ENCODE measurements at places on chromosomes 12 and 14.

DNA sequence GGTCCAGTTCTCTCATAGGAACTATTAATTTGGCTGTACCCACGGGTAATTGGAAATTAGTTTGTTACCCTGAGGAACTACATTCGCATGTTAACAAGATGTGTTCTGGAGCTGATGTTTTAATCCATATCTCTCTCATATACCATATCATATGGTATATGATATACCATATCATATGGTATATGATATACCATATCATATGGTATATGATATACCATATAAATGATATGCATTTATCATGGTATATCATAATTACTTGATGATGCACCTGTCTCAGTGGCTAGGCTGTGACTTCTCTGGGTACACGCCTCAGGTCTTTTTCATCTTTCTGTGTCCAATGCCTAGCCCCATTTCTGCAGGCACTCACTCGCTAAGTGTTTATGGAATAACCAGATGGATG is 13.0 kb downstream of the KCNK10 start:
- no peak for DNase-seq

GRCh38 chr14:77006132-77006531 is 22.4 kb downstream of the IRF2BPL start:
- DNase-seq = no peak

- peak; percentile 14 for DNase-seq
Observed at GRCh38 chr14:85528897-85529631, 880 bp upstream of the FLRT2 start.

DNA sequence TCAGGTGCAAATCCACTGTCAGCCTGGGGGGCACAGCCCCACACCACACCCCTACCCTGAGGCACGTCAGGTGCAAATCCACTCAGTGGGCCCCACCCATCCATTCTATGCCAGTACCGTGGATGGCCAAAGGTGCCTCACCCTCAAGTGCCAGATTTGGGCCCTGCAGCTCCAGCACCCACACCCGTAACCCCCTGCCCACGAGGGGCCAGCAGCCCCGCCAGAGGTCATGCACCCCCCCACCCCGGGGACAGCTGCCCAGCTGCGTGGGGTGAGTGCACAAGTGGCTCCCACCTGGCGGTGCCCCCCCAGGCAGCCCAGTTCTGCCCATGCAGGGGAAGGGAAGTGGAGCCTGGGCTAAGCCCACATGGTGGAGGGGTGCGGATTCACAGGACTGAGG is 51.2 kb downstream of the FBRSL1 start:
- no peak for DNase-seq

DNA sequence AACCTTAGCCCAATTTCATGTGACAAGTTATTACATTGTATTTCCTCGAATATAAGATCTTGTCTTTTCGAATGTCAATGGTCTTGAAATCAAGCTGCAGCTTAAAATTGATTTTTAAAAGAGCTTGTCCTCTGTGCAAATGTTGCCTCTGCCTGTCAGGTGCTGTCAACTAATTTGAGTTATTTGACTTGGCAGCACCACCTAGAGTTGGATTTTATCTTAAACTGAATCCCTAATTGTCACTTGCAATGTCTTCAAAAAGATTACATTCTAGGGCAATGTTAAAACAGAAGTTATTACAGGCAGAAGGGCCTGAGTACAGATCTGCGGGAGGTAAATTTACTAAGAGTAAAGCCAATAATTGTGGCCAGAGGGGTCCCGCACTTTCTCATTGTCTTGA is 26.2 kb upstream of the TUNAR start:
- no peak for DNase-seq

DNA sequence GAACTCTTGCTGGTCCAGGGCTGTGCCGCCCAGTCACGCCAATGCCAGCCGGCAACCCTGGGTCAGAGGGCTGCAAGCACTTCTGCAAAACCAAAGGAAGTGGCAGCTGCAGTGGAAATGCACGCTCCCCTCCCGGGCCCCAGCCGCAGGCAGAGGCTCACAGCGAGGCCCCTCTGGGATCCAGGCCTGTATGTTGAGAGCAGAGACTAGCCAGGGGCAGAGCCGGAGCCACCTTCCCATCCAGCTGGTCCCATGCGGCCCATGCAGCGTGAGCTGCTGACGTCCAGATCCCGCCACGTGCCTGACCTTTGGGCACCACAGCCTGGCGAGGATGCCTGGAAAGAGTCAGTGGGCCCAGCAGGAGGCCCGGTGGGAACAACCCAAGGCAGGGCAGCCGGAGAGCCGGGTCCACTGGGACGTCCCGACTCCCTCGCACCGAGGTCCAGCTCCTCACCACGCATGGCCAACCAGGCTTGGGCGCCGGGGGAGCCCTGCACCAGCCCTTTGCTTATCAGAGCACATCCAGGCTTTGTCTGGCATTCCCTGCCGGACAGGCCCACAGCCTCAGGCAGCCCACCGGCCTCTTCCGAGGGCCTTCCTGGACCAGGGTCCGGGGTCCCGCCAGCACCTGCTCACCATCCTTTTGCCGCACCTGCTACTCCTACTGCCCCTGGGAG is 4.3 kb downstream of the GPR132 start:
- no peak for DNase-seq

- no peak for DNase-seq
Observed at GRCh38 chr14:97432586-97432985, 635.4 kb downstream of the VRK1 start.

DNA sequence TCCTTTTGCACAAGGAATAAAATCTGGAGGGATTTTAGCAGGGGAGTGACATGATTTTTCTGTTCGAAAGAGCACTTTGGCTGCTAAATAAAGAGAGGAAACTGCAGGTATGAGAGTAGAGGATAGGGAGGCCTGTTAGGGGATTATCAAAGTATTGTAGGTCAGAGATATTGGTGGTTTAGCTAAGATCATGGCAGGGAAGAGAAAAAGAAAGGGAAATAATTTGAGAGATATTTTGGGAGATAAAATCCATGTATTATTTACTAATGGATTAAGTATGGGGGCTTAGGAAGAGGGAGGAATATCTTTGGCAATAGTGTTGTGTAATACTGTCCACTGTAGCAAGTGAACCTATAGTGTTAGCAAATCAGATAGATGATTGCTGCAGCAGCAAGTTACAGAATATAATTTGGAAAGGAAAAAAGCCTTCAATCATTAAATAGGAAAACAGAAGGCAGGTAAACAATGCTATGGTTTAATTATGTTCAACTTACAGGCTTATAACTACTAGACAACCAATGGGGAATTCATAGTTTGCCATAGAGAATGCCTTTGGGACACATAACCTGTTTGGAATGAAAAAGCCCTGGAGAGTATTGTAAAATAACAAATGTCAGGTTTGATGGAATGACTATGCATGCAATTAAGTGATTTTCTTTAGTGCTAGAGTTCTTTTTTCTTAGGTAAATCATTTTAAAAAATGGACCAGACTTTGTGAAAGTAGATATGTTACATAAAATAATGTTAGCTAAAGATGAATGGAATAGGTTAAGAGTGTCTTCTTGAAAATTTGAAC is 50.5 kb downstream of the ADIPOR2 start:
- DNase-seq = no peak

DNA sequence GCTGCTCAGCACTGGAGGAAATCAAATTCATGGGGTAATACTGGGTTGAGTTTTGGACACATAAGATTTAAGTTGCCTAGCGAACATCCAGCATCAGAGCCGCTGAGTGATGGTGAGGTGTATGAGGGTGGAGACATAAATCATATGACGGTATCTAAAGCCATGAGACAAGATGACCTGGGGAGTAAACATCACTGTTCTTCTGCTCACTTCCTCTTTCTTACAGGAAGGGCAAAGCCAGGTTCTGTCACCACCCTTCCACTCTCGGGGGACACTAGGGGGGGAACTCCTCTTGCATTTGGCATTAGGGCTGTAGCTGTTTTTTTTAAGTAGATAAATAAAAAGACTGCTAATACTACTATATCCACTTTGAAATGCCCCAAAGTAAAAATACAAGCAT is 24.0 kb downstream of the PRDM4 start:
- no peak for DNase-seq

DNA sequence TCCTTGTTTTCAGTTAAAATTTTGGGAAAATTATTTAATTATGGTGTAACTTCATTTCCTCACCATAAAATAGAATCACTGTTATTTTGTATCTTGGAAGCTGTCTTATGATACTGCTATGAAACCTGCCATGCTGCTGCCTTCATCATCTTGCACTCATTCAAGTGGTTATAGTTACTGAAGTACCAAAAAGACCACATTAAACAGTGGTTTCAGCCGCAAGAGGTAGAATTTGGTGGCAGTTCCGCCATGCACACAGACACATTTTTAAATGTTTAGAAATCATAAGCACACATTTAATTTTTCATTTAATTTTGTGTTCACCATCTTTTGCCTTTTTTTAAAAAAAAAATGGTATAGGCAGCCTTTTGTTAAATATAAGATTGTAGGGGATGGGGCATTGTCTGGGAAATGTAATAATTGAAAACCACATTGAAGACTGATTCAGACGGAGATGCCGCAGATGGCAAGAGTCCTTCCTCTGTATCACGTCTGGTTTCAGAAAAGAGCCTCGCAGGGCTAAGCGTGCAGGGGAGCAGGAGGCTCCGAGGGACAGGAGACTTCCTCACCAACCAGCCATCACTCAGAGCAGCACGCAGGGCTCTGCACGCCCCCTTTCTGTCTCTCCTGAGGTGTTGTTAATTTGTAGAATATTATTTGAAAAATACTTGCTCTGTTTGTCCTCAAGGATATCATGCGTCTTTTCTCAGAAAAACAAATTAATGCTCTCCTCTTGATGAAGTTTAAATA is 115.2 kb upstream of the PELI2 start:
- DNase-seq = no peak

DNA sequence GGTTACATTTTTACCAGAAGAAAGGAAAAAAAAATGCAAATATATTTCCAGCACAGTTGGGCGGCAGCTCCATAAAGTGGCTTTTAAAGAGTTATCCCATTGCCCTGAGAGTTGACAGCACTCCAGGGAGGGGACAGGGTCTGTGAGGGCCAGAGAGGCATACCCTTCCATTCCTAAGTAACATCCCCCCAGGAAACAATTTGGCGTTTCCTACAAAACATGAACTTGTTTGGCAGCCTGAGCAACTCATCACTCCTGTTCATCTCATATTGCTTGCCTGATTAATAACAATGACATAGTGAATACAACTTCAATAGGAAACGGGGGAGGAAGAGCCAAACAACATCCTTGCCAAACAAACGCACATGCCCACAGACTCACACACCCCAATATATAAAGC is 23.3 kb downstream of the TC2N start:
- DNase-seq = no peak

- no peak for DNase-seq
Observed at GRCh38 chr12:132194056-132194455, 49.8 kb downstream of the NOC4L start.

DNA sequence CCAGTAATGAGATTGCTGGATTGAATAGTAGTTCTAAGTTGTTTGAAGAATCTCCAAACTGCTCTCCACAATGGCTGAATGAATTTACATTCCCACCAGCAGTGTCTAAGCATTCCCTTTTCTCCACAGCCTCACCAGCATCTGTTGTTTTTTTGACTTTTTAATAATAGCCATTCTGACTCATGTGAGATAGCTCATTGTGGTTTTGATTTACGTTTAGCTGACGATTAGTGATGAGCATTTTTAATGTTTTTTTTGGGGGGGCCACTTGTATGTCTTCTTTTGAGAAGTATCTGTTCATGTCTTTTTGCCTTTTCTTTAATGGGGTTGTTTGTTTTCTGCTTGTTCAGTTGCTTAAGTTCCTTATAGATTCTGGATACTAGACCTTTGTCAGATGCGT is 8.1 kb upstream of the SLC15A5 start:
- no peak for DNase-seq
